CD8-positive, alpha-beta T cell (primary cell): ENCODE measurements at places on chromosomes 4 and X.

DNA sequence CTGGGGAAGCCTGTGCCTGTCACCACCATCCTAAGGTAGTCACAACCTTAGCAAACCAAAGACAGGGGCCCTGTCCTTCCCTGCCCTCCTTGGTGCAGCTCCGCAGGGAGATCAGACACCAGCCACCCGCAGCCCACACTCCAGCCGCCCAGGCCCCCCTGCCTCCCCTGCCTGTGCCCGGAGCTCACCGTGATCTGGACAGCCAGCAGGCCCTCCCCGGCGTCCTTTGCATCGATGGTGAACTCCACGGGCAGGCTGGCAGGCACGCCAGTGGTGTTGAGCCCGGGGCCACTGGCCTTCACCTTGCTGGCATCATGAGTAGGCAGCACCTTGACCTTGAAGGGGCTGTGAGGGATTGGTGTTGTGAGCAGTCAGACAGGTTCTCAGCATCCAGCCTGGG, 16.4 kb downstream of the FLNA start:
- DNase-seq: no peak

DNA sequence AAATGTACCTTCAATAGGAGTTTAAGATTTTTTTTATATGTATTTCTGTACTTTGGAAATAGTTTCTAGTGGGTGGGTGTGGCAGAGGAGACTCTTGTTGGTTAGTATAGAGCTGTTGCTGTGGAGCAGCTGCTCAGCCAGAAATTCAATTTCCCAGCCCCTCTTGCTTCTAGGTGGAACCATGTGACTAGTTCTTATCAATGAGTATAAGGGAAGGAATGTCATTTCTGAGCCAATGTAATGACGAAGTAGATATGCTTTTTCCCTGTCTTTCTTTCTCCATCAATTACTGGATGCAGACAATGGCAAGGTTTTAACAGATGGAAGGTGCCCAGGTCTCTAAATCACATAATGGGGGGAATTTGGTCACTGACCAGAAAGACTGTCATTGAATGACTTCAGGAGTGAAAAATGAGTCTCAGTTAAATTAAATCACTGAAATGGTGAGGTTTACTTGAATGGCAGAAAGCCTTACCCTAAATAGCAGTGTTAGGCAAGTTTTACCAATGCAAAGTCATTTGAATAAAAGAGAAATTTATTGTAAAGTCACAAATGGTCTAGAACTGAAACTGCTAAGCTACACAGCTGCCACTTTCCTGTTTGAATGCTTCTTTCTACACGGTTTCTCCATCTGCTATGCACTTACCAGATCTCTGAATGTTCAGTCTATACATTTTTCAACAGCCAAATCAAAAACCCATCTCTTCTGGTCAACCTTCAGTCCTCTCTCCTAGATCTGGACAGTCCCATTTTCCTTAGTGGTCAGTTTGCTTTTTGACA, 795.4 kb upstream of the MAGEB2 start:
- no peak for DNase-seq

GRCh38 chr4:40744218-40744617, 5.5 kb upstream of the NSUN7 start:
- DNase-seq: no peak

DNA sequence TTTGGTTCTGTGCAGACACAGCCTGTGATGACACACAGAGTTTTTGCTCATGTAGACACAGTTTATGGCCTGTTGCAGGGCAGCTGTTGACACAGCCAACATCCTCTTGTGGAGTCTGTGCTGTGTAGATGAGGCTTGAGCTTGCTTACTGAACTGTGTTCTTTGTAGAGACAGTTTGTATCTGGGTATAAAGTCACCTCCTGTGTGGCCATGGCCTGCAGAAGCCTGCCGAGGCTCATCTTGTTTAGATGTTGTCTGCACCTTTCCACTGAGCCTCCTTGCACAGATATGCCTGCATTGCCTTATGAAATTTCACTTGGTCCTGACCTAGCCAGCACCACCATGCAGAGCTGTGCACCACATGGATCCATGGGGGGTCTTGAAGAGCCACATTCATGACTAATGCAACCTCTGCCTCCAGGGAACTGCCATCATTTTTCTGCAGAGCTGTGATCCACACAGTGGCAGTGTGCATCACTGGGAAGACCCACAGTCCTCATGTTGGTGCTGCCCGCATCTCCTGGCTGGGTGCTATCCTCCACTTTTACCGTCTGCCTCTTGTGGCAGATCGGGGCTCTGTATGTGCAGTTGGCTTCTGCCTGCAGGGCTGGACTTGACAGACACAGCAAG, 198.0 kb upstream of the MAMLD1 start:
- DNase-seq: no peak

DNA sequence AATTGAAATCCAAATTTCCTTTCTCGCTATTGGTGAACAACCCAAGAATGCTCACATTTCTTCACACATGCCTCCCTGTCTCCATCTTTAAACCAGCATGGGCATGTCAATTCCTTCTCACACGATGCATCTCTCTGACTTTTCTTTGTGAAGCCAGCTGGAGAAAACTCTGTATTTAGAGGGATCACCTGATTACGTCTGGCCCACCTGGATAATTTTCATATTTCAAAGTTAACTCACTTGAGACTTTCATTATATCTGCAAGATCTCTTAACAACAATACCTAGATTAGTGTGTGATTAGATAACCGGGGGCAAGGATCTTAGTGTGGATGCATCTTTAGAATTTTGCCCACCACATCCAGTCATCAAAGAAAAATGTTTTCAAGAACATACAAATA, 164.0 kb downstream of the TMEM47 start:
- DNase-seq: no peak

- no peak for DNase-seq
These were observed at the start of gene PGRMC2 for GRCh38 chr4:128287141-128287870. TSS of gene PGRMC2 (minus strand) at chr4:128287813. CDS start at chr4:128287790, 23 bp downstream.

DNA sequence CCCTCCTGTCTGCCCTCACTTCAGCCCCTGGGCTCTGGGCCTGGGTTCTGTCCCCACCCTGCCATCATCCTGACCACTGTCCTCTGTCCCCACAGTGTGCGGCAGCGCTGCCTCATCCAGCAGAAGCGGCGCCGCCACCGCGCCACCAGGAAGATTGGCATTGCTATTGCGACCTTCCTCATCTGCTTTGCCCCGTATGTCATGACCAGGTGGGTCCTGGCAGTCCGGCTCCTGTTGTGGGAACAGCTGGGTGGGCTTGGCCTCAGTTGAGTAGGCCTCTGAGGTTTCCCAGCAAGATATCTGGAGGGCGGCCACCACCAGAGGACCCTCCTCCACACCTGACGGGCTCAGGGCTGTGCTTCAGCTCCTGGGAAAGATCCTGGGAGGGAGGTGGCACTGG, 2.2 kb downstream of the GPR78 start:
- no peak for DNase-seq

DNA sequence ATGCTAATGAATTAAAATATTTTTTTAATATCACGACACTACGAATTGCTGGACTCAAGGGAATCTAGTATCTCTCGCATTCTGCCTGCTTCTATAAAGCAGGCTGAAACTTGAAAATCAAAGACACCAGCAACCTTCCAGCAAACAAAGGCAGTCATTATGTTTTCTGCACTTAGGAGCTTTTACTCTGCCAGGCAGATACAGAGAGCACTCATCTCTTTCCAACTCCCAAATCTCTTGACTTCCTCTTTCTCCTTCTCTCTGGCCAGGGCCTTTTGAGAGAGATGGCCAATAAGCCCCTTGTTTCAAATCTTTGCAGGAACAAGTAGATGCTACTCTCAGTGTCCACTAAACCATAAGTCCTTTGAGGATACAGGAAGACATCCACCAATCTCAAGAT, 95.2 kb upstream of the KLF3 start:
- DNase-seq: no peak

GRCh38 chrX:13277539-13277938, 42.3 kb downstream of the ATXN3L start:
- no peak for DNase-seq

- no peak for DNase-seq
These were observed 56.6 kb downstream of the AREG start for GRCh38 chr4:74501579-74501978.

GRCh38 chr4:87803421-87803820, 4.1 kb downstream of the IBSP start:
- DNase-seq: no peak

DNA sequence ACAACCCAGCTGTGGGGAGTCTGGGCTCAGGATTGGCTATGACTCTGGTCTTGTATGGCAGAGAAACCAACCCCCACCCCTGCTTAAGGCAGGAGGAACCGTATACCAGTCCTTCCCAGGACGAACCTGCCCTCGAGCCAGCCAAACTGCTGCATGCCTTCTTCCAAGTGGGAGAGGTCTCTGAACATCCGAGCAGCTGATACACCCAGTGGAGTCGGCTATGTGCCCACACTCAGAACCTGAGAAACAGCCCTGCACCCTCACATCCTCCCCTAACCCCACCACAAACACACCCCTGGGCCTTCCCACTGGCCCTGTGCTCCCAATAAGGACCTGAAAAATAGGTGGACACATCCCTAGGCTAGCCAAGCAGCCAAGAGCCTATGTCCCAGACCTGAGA, 21.8 kb downstream of the C4orf33 start:
- no peak for DNase-seq

GRCh38 chrX:63436865-63437264, 85.7 kb upstream of the SPIN4 start:
- DNase-seq: no peak

DNA sequence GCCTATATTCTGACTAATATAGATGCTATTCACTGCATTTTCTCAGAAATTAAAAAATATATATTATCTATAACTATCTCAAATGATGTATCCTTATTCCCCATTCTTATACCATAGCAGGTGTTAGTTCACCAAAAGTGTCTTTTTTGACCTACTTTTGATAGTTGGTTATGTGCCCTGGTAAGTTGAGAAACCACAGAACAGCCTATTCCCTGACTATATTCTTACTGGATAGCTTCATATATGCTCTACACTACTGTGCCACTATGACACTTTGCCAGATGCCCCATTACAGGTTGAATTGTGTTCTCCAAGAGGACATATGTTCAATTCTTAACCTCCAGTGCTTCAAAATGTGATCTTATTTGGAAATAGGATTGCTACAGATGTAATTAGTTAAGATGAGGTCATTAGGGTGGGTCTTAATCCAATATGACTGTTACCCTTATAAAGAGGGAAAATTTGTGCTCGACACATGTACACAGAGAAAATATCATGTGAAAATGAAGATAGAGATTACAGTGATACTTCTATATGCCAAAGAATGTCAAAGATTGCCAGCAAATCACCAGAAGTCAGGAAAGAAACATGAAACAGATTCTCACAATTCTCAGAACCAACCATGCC, 76.1 kb downstream of the LRBA start:
- DNase-seq: no peak

DNA sequence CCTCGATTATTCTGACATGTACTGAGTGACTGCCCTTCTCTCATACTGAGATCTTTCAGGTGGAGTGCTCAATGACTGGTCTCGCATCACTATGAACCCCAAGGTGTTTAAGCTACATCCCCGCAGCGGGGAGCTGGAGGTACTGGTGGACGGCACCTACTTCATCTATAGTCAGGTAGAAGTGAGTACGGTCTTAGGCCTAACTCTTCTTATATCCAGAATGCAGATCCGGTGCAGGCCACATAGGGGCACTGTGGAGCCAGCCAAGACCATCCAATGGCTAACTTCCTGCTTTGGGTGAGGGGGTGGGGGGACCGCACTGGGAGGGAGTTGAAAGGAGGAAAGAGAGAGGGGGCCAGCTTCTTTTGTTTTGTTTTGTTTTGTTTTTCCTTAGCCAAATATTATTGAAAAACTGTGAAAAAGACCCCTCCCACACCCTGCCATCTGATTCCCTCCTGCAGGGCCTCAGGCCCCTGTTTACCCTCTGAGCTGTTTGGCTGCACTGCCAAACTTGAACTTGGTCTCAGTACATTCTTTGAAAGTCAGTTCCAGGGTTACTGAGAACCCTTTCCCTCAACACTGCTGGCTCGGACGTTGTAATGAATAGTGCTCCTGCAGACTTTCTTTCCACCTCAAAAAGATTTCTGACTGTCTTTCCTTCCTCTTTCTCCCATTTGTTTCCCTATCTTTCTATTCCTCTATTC, 16.2 kb downstream of the AWAT2 start:
- peak; percentile 29 for DNase-seq

DNA sequence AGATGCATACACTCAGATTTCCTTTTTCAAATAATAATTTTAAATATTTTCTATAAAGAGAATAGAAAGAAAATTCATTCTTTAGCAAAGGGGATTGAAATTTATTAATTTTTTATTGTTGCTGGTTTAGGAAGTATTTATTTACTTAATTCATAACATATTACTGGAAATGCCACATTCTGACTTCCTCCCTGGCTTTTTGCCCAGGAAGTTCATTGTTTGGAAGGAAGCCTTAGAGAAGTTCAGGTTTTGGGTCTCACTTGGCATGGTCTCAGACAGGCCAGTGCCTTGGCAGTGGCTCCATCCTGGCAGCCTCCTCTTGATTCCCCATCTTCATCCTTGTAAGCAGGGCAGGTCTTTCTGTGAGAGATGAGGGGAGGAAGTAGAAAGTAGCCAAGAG, 50.5 kb downstream of the IL15 start:
- no peak for DNase-seq

- no peak for DNase-seq
These were observed 78.1 kb upstream of the GPC4 start for GRCh38 chrX:133493366-133493765.

GRCh38 chr4:181528570-181529184, 714.5 kb upstream of the TENM3 start:
- DNase-seq: no peak

DNA sequence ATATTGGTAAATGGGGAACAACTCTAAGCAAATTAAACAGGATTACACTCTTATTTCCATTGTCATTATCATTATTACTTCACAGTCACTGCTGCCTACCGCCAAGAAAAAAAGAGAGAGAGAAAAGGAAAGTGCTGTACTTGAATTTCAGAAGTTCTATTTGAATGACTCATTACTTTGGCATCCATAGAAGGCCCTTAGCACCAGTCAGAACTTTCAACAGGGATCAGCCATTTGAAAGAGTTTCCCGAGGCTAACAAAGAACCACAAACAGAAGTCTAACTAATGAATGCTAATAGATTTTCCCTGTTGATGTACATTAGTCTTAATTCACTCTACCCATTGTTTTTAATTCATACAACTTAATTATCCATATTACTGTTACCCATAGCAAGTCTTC, 116.3 kb downstream of the SHROOM4 start:
- DNase-seq: no peak
